Suppressor macrophage (primary cell): ENCODE measurements at places on chromosomes 3 and 15.

GRCh38 chr3:59810606-59811005, 760.8 kb upstream of the CFAP20DC start:
- DNase-seq = no peak

DNA sequence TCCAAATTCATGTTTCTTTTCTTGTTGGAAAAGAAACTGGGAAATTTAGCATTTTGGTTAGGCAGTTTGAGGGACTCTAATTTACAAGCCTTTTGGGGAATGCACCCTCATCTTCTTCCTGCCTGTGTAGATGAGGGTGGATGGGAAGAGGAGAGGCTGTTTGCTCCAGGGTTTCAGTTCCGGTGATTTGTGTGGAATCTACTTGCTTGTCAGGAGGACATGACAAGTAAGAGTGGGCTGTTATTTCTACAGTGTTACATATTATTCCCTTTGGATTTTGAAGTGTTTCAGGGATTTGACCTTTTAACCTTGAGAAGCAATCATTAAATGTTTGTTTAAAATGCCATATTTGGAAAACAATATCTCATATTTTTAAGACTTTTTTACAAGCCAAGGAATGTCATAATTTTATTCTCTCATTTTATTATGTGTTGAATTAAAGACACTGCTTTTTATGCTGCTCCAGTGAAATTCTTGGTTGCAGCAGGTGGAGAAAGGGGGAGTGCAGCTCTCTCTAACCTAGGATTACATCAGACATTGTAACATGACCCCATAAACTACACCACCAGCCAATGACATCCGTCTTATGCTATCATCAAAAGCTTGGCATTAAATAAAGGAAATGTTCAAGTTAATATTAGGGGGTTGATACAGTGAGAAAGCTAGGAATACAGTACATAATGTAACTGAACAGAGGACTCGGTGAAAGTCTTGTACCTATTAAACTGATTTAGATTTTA, 30.2 kb downstream of the PLAAT1 start:
- DNase-seq = no peak

DNA sequence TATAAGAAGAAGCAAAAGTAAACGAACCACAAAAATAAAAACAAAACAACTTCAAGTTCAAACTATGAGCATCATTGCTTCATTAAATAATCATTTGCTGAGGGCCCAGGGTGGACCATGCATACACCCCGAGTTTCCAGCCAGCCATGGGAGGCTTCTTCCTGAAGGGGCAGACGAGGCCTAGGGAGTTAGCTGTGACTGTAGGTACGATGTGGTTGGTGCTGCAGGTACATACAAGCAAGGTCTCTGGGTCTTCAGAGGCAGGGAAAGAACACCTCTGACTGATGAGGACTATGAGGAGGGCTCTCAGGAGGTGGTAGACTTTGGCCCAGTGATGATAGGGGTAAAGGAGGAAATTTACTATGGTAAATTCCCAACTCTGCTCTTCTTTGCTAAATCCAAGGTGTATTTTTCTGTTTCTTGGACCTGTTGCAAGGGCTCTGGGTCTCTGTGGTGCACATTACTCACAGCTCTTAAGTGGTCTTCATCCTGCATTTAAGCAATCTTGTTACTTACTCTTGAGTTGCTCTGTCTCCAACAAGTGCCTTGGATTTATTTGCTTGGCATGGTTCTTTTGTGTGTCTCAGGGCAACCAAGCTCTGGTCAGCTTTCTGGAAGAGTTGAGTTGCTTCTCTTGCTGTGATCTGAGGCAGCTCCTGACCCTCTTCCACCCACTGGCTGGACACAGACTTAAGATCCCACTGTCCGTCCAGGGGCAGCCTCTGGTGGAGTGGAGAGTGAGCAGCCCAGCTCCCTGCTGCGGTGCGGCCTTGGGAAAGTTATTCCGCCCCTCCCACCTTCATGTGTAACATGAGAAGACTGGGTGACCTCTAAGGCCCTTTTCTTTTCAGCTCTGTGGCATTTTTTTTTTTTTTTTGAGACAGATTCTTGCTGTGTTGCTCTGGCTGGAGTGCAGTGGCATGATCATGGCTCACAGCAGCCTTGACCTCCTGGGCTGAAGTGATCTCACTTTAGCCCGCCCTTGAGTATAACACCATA, 56.1 kb upstream of the KIF23 start:
- DNase-seq = no peak

- DNase-seq = no peak
Observed at GRCh38 chr3:45541326-45542321, 52.9 kb upstream of the LIMD1 start.

DNA sequence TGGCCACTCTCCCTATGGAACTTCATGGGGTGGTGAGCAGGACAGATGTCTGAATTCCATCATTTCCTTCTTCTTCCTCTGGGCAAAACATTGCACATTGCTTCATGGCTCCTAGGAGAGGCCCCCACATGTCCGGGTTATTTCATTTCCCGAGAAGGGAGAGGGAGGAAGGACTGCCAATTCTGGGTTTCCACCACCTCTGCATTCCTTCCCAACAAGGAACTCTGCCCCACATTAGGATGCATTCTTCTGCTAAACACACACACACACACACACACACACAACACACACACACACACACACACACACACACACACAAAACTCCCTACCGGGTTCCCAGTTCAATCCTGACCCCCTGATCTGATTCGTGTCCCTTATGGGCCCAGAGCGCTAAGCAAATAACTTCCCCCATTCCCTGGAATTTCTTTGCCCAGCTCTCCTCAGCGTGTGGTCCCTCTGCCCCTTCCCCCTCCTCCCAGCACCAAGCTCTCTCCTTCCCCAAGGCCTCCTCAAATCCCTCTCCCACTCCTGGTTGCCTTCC, 1.9 kb downstream of the RHO start:
- DNase-seq = peak; percentile 40

GRCh38 chr3:31567036-31567435, 34.3 kb downstream of the STT3B start:
- no peak for DNase-seq

- DNase-seq = peak; percentile 67
Observed at GRCh38 chr15:59296181-59296617, 76.5 kb downstream of the MYO1E start.

DNA sequence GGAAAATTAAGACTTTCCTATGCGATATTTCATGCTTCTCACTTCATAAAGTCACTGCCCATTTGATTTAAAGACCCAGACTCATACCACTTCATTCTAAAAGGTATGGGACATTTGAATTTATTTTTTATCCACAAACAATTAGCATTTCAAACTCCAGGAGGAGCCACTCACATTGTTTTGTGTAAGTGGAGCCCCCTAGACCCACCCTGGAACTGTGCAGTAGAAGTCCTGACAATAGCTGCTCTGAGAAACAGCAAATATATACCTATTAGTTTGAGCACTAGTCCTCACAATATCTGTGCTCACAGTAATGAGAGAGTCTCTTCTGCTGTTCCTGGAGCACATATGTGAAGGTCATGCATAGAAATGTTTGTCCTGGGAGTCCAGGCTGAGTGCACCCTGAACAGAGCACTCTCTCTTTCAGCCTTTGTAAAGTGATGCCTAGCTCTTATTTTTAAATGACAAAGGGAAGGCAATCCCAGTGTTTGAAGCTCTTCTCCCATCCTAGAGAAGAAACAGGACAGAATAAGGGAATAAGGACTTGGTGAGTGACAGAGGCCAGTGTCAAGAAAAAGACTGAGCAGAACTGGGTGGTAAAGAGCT, 127.5 kb upstream of the STRIT1 start:
- DNase-seq = no peak
